ENCODE measurements at places on chromosomes 2 and 18.

DNA sequence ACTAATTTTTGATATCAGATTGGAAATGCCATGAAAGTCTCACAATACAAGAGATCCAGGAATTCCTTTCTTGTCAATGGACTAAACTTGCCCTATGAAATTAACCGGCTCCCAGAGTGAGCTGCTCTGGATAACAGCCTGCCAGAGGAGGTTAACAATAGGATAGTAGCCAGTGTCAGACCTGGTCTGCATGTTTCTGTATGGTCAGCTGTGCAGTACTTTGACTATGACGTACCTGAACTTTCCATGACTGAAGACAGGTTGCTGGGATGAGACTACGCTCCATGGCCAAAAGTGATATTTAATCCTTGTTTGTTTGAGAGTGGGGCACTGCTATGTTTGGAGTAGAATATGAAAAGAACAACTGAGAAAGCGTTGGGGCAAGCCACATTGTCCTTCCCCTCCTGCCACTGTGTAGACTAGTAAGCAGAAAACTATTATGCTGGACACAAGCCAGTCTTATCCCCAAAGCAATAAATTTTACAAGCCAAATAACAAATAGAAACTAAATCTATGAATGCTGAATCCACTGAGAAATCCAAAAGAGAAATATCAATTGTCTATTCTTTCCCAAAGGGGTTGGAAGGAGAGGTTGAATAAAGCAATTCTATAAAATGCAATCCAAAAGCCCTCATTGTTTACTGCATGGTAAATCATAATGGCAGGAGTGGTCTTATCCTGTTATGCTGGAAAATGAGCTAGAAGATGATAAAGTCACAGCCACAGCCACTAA lies 115.5 kb upstream of the CYP26B1 start:
- DNase-seq = no peak

- no peak for DNase-seq
Observed at GRCh38 chr2:88053296-88053695, 2.3 kb downstream of the KRCC1 start.

- DNase-seq = no peak
Observed at GRCh38 chr2:159125858-159126257, 157.4 kb downstream of the TANC1 start.

DNA sequence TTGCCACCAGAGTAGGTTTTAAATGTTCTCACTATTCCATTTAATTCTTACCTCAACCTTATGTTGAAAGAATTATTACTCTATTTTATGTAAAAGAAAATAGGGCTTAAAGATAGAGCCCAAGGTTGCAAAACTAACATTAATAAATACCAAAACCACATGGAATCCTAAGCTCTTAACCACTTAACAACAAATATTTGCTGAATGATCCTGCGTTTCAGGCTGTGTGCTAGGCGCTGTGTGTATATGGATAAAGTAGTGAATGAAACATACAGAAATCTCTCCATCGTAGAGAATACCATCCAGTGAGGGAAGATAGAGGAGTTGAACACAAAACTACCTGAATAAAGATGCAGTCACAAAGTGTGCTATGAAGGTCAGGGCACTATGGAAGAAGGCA lies 485.1 kb downstream of the THSD7B start:
- no peak for DNase-seq

DNA sequence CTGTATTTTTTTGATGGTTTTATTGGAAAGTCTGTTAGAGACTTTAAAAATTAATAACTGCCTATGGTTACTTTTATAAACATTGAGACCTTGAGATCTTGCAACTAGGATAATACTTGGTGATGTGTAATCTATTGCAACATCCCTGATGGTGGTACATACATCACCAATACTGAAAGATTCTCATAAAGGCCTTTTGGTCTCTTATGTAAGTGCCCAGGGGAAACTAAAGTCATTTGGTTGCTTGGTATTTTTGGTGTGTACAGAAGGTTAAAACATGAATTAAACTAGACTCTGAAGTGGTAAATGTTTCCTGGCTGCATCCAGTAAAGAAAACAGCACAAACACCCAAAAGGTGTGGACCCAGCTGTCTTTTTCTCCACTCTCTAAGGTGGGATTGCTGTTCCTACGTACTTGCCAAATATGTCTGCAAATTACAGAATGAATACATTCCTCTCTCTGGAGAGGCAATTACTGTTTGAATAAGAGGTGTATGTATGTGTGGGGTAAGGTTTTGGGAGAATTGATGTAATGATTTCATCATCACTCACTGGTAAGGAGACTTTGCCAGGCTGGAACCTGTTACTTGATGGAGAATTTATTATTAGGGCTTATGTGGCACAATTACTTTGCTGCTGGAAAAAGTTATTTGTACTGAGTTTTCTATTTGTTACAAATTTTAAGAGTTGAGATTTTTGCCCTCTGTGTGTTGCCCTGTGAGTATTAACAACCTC lies 3.6 kb downstream of the B3GNT2 start:
- no peak for DNase-seq

DNA sequence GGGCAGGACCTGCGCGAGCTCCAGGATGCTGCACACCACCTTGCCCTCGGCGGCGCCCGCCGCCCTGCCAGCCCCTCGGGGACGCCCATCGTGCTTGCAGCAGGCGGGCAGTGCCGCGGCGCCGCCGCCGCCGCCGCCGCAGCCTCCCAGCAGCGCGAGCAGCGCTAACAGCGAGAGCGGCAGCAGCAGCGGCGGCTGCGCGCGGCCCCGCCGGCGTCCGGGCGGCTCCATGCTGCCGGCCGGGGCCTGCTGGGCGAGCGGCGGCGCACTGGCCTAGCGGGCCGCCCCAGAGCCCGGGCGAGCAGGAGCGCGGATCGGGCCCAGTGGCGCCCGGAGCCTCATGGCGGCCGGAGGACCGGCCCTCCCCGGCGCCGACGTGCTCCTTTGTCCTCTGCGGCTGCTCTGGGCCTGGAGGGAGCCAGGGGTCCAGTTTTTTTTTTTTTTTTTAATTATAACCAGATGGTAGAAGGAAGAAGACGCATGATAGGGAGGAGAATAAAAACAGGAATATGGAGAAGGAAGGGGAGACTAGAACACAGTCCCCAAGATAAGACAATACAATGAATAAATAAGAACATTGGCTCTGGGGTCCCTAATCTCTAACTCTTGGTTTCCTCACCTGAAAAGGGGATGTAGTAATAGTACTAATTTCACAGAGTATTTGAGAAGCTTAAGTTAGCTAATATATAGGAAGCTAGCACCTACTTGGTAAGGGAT lies 17.1 kb upstream of the ANKRD62 start:
- no peak for DNase-seq

- DNase-seq = no peak
Observed at GRCh38 chr2:197839327-197839726, 34.9 kb downstream of the PLCL1 start.

GRCh38 chr2:58350484-58350883 lies 109.4 kb upstream of the FANCL start:
- no peak for DNase-seq

DNA sequence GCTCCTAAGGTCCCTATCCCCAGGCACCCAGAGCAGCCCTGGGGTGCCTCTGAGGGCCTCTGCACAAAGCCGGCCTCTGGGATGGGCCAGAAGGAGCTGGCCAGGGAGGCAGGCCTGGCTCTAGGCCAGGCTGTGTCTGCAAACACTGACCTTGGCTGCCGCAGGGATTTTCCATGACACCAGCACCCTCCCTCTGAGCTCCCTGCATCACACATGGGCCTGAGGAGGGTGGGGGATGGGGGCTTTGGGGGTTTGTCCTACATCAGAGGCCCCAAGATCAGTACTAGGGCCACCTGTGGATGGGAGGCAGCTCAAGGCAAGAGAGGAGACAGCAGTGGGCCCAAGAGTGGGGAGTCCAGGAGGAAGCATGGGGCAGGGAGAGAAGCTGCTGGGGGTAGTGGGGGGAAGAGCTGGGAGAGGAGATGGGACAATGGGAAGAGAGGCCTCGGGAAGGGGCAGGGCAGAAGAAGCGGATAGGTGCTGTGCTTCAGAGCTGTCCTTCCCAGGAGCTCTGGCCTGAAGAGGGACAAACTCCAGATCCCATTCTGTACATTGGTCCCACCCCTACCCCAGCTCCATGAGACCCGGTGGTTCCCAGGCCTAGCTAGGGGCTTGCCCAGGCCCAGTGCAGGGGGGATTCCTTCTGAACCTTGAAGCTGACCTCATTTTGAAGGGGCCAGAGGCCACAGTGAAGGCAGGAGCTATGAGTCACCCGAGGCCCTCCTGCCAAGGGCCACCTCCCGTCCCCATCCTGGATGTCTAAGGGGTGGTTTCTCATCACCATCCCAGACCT lies 28.0 kb downstream of the KCNK3 start:
- DNase-seq = no peak

DNA sequence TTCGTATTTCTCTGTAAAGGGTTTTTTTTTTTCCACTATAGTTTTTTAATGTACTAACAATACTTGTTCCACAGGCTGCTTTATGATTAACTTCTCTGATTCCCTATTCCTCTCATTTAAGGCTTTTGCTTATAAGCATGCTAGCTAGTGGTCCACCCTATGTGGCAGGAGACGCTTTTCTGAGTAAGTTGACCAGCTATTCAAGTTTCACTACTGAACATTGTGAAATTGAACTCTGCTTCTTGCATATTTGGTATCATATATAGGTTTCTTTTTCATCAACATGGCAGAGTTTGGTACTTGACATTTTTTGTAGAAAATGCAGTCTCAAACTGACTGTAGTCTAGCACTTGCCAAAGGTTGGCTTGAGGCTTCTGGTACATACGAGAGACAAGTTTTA lies 74.2 kb downstream of the OTX1 start:
- DNase-seq = no peak

- DNase-seq = no peak
Observed at GRCh38 chr2:3399381-3399780, 19.9 kb downstream of the TRAPPC12 start.

- DNase-seq = peak; percentile 15
Observed at GRCh38 chr2:2581331-2582159, 250.5 kb upstream of the MYT1L start.

- no peak for DNase-seq
Observed at GRCh38 chr2:48276626-48277025, 253.3 kb upstream of the STON1 start.

DNA sequence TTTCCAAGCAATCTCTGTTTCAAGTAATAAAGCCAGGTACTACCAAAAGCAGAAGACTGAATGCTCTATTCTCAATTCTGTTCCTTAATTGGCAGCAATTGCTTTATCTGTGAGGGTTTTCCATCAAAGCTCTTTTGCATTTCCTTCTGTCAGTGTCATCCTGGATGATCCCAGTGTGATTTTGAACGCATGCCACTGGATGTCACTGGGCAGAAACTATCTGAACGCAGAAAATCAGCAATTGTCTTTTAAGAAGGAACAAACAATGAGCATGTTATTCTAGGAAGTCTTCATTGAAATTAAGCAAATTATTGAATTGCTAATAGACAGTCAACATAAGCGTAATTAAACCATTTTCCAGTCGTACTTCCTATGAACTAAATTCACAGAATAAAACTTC lies 259.0 kb upstream of the REG3G start:
- DNase-seq = no peak

DNA sequence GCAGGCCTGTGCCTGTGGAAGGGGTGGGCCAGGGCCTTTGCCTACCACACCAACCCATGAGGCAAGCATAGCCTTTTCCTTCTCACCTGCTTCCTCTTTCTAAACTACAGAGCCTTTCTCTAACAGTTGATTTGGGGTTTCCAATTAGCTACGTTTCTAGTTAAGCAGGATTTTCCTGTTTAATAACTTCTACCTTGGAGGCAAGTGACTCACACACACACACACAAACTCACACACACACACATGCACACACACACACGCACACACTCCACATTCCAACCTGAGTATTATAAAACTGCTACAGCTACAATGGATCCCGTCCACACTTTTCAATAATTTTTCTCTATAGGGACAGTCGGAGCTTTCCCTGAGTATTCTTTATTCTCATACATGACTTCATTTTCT lies 84.9 kb downstream of the SOX11 start:
- peak; percentile 53 for DNase-seq

DNA sequence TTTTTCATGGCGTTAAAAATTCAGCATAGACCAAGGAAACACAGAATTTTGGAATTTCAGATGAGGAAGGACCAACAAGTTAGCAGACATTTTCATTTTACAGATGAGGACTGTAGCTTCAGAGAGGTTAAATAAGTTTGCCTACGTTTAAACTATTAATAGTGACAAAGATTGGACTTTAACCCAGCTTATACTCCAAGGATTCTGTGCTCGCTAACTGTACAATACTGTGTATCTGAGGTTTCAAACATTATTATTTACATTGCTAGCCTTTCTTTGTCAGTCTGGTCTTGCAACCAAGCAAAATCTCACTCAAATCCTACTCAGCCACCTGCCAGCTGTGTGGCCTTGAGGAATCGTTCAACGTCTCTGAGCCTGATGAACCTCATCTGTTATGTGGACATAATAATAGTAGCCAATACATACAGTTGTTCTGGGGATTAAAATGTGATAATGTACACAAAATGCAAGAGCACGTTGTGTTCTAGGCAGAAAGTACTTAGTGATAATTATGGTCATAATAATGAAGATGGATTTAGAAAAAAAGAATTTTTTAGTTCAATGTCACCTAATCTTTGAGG lies 462.4 kb upstream of the TRIB2 start:
- no peak for DNase-seq

GRCh38 chr2:23916727-23917405 lies 10.1 kb downstream of the ATAD2B start:
- DNase-seq = no peak

DNA sequence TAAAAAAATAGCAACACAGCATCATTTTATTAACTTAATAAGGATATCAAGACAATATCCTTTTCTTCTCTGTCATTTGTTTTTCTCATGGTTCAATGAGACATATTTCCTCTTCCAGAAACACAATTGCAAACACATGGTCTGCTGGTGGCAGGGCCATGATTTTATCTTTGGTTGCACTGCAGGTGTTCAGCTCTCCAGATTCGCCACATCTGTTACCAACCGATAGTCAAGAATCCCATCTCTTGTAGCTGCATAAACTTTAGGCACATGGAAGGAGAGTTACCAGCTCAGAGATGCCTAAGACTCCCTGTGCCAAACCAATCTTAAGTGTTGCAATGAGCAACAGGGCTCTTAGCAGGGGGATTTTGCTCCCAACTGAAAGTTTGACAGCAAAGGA lies 1303.2 kb upstream of the CELF4 start:
- no peak for DNase-seq

DNA sequence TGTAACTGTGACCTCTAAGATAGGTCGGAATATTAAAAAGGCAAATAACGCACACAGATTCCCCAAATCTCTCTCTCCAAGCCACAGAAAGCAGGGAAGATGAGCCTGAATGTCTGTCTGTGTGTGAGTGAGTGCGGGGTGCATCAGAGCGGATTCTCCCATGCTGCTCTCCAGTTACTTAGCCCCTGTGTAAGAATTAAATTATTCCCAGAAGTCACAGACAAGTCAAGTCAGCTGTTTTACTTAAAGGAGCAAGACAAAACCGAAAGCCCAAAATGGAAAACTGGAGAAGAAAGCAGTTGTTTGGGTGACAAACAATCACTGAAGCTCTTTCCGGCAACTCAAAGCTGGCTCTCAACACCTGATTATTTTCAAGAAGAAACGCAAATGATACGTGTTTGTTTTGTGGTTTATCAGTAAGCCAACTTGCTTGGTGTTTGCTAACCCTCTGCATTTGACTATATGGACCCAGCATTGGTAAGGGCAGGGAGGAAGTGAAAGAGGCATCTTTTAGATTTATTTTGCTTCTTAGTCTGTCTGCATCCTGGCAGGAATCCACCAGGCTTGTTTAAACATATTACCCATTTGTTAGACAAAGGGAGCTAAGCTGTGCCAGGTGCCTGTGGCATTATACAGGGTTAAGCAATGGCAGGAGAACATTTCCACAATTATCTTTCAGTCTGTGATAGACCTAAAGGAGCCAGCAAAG lies 121.5 kb upstream of the CREB1 start:
- no peak for DNase-seq

Data from right forelimb (tissue), 1 donor.